ENCODE measurements at places on chromosomes 7 and 10.

DNA sequence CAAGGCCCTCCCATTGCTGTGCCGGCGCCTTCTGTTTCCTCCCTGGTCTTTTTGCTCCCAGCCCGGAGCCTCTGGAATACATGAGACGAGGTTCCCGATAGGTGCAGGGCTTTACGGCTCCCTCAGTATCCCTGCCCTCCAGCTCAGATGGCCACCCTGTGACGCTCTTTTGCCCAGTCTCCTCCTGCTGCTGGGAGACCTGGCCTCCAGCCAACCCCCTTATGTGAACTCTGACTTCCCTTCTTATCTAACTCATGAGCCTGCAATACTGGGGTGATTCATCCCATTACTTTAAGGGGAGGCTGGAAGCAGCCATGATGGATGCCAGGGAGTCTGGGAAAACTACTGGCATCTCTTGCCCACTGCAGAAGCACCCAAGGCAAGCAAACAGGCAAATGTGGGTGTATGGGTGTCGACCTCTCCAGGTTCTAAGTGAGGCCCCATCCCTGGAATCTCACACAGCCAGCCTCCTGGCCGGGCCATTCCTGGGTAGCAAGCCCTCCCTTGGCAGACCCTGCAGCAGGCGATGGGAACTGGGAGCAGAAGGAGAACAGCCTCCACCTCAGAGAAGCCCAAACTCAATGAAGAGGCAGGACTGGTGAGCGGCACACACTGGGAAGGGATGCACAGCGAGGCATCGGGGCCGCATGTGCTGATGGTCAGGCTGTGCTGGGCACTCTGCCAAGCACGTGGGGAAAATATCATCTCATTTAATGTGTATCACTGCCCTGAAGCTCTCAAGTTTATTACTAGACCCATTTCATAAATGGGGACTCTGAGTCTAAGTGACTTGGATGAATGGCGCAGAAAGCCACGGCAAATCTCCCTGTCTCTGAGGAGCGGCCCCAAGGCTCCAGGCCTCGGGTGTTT, 97.5 kb downstream of the FAM53B start:
- DNase-seq, result peak; percentile 37

DNA sequence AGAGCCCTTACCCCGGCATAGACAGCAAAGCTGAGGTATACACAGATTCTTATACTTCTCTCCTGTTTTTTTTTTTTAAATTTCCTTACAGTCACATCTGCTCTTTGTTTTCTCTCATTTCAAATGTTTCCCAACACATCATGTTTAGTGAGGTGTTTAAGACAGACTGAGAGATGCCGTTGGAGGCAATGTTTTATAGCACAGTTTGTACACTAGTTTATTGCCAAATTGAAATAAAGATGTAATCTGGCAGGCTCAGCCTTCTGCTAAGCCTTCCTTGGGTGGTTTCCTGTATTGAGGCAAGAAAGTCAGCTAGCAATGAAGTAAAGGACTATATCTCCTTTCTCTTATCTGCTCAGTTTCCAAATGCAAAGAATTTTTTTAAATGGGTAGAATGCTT, 393.4 kb downstream of the SORCS1 start:
- no peak for DNase-seq

DNA sequence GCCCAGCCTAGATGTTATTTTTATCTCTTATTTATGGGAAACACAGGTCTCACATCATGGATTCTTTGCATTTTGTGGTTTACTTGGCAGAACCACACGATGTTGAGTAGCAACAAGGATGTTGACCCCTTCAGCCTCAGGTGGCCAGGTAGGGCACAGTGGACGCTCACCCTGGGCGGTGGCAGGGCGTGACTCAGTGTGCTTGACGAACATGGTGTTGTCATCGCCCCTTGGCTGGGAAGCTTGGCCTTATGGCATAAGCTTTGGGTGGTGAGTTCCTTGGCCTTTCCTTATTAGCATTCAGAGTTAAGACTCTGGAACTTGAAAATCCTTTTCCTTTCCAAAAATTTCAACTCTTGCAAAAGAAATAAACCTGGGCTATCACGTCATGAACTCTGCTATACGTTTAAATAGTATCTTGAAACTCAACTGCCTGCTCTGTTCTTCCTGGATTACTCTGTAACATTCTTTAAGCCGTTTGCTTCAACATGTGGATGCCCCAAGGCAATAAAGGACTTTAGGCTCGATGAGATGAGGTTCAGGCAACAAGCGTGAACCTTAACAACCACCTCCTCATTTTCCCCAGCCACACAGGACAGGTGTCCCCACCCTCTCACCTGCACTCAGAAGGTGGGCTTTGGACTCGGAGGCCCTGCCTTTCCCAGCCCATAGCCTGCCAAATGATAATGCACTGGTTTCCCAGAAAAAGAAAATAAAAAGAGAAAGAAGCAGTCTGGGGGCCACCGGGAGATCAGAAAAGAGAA, 22.5 kb upstream of the ECHDC3 start:
- no peak for DNase-seq

GRCh38 chr7:90383861-90384260, 19.4 kb upstream of the CLDN12 start:
- no peak for DNase-seq

GRCh38 chr7:155120460-155120859, 50.3 kb downstream of the HTR5A start:
- no peak for DNase-seq

DNA sequence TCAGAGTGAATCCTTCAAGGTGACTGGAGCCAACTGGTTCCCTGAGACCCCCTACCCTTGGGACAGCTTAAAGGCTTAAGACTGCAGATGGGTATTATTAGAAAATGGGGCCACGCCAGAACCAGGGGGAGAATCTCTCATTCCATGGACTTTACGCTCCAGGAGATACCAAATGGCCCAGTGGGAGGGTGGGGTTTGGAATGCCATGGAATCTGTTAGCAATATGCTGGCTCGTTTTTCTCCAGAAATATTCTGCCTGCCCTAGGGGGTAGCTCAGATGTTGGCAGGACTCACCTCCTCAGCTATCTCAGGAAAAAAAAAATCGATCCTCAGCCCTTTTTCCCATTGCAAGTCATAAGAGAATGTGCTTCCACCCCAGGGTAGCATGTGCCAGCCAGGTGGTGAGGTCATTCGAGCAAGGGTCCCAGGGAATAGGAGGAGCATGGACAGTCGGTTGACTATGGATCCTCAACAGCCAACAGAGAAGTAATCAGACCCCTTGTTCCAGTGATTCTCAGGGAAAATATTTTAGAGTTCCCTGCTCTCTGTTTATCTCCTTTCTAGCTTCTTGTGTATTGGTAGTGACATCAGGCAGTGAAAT, 22.9 kb downstream of the SVIL start:
- no peak for DNase-seq
